NCI-H1048 (cell line): ENCODE measurements at places on chromosomes 3 and 15.

DNA sequence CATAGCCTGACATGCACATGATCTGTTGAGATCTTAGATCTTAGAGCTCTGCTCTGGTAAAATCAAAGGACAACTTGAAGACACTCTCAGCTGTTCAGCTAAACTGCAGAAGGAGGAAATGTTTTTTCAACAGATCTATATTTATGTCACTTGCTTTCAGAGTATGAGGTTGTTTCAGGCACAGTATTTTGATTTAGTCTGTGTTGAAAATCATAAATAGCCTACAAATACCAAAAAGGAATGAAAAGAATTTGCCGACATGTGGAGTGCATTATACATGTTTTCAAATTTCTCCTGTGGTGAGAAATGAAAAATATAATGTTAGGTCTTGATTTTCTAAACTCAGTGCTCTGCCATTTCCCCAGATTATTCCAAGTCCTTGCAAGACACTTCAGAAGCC, 1118.4 kb downstream of the TBL1XR1 start:
- no peak for DNase-seq

GRCh38 chr15:96086164-96086563, 244.3 kb upstream of the NR2F2 start:
- DNase-seq: no peak

DNA sequence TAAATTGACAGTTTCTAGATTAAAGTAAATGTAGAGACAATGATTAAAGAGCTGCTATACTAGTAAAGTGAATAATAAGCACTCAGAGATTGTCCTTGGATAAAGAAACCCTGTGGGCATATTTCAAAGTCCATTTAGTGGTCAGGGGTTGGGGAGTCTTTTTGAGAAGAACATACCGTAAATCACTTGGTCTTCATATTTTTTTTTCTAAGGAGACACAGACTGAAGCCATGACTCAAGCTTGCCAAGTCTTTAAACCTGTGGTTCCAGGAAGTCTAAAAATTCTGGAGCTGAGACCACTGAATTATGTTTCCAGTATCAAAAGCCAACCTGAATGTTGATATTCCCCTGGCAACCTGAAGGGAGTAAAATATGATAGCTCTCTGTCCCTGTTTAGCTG, 171.0 kb downstream of the TPRG1 start:
- no peak for DNase-seq

DNA sequence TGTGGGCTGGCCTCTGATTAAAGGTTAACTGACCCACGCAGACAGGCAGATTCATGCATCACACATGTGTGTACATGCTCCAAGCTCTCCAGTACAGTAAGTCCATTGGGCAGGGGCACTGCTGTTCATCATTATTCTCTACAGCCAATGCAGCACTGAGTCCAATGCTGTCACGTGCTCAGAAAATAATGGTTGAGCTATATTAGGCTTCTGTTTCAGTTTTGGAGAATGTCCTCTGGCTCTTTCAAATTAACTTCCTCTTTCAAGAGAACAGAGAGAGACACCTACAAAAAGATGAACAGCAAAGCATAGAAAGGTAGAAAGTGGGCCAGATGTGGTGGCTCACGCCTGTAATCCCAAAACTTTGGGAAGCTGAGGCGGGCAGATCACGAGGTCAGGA, 202.6 kb downstream of the MEX3B start:
- DNase-seq: no peak

- no peak for DNase-seq
Observed at GRCh38 chr3:149655826-149656574, 1.8 kb downstream of the WWTR1 start.
